Fibroblast of the aortic adventitia (primary cell): ENCODE measurements at places on chromosomes 16 and 17. TPM values are rescaled to one million over a fixed set of nuclear protein-coding genes. Genes with fewer than 3 reads are reported as not detected.

DNA sequence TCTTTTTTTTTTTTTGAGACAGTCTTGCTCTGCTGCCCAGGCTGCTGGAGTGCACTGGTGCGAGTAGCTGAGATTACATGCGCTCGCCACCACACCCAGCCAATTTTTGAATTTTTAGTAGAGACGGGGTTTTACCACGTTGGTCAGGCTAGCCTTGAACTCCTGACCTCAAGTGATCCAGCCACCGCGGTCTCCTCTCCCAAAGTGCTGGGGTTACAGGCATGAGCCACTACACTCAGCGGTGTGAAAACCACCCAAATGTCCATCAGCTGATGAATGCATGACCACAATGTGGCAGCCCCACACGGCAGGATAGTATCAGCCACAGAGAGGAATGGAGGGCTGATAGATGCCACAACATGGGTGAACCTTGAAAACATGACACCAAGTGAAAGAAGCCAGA, 2.1 kb downstream of the P2RX5 start:
- no peak for DNase-seq

Gene DHRS7C
- not detected in 2 replicates for total RNA-seq

DNA sequence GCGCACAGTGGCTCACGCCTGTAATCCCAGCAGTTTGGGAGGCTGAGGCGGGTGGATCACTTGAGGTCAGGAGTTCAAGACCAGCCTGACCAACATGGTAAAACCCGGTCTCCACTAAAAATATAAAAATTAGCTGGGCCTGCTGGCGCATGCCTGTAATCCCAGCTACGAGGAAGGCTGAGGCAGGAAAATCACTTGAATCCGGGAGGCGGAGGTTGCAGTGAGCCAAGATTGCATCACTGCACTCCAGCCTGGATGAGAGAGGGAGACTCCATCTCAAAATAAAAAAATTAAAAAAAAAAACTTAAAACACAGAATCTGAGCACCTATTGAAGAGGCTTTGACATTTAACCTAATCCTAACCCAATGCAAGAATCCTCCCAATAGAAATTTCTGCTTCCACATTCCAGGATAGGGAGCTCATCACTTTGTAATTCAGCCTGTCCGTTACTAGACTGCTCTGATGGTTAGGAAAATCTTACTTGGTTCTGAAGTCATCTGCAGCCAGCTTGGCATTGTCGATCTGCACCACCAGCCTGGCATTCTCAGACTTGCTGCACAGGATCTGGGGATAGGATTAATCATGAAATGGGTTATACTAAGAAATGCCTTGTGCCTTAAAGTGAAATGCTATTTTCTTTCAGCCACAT, 2.1 kb downstream of the KRT33B start:
- peak; percentile 52 for DNase-seq

DNA sequence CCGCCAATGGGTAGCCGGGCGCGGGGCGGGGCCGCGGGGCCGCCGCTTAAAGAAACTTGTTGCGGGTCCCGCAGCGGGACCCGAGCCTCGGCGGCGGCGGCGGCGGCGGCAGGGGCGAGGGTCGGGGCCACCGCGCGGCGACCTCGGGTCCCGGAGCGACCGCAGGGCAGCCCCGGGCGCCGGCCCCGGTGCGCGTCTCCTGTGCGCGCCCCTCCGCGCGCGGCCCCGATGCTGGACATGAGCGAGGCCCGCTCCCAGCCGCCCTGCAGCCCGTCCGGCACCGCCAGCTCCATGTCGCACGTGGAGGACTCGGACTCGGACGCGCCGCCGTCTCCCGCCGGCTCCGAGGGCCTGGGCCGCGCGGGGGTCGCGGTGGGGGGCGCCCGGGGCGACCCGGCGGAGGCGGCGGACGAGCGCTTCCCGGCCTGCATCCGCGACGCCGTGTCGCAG, at the start of gene SOX8:
Gene SOX8 (plus strand): TSS at position 76 of the 450 bp plus-strand sequence. CDS start 153 bp downstream, at position 229.
- no peak for DNase-seq

GRCh38 chr16:58125781-58126335, 3.3 kb downstream of the CFAP20 start:
- no peak for DNase-seq

Gene AANAT
- not detected in 2 replicates for total RNA-seq

Gene RDM1
- total RNA-seq, result 0.45 TPM in 1 of 2 replicates, not detected in the other

Gene UBE2G1
- 39.3 and 52.0 TPM in 2 replicates for total RNA-seq

Gene LRRC37A2
- total RNA-seq, result 2.3 and 8.6 TPM in 2 replicates

DNA sequence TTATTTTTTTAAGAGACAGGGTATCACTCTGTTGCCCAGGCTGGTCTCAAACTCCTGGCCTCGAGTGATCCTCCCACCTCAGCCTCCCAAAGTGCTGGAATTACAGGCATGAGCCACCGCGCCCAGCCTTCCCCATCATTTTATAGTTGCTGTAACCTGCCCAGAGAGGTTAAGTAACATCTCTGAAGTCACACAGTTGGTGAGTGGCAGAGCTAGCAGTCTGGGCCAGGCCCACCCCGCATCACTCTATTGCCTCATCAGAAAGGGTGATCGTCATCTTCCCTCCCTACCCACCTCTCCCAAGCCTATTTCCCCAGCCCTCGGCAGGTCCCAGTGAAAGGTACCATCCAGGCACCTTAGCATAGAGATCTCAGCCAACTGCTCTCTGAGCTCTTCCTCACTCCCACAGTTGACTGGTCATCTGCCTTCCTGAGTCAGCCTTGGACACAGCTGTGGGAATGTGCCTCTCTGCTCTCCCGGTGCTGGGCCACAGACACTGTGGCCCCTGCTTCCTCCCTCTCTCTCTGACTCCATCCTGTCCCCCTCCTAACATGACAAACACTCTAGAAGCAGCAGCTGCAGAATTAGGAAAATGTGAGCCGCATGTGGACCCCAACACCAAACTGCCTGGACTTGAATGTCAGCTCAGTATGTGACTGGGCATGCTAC, 57.1 kb downstream of the SCNN1B start:
- no peak for DNase-seq

GRCh38 chr17:14972844-14973243, 292.3 kb downstream of the PMP22 start:
- DNase-seq, result no peak

- DNase-seq, result no peak
These were observed 43.0 kb downstream of the SNX11 start for GRCh38 chr17:48150597-48151001.
